B cell (primary cell): ENCODE measurements at places on chromosomes 3 and 15.

DNA sequence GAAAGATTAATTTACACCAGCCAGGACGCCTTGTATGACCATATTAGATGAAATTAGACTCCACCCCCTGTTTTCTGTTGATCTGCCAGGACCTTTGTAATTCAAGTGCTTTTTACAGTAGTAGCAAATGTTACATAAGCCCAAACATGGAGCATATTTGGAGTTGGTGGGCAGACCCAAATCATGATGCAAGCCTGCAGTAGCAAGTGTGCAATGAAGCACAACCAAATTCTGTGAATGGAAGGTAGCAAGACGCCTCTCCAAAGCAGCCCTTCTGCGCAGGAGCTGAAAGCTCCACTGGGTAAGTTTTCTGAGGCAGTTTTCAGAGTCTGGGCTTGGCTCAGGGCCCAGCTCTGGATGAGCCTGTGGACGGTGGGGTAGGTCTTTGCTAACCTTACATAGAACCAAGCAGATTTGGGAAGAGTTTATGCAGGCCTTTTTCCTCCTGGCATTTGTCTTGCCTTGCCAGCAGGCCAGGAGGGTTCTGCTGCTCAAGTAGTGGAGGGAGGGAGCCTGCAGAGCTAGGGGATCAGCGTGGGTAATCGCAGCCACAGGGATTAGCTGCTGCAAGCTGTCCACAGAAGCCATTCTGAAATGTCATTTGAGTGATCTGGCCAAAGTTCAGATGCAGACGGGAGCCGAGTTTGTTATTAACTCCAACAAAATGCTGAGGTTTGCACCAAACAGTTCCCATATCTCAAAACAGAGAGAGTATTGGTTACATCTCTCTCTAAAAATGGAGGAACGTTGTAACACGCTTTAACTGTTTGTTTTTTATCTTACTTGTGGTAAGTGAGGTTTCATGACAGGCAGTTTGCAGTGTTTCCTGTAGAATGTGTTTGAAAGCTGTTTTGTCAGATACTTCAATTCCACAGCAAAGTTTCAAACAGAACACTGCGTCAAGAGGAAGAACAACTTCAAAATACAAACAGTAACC is 55.4 kb downstream of the PSMD6 start:
- H3K4me3 ChIP-seq: peak overlapping the region; percentile 38
- H3K36me3 ChIP-seq: peaks cover 1% of the 10 kb centered on the region
- peak overlapping the region; percentile 53 for H3K27ac ChIP-seq
- H3K27me3 ChIP-seq: no peaks in the 10 kb centered on the region

GRCh38 chr3:134895181-134895580 is 100.1 kb downstream of the EPHB1 start:
- H3K4me1 ChIP-seq: no peaks in the 10 kb centered on the region
- no peaks in the 10 kb centered on the region for H3K36me3 ChIP-seq
- H3K4me3 ChIP-seq: no peak overlapping the region
- H3K27ac ChIP-seq: no peak overlapping the region
- DNase-seq: no peak
- no peaks in the 10 kb centered on the region for H3K27me3 ChIP-seq

DNA sequence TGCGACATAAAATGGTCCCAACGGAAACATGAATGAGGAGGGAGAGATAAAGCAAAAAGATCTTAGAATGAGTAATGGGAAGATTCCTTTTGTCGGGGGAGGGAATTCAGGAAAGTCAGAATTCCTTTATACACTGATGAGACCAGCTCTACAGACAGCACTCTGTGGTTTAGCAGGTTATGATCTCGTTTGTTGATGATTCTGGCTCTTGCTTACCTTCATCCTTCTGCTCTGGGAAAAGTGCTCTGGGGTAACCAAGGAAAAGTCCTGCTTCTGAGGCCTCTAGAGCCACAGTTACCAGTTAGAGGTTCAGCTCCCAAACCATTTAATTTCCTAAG is 150.7 kb upstream of the NR2E3 start:
- H3K36me3 ChIP-seq: no peaks in the 10 kb centered on the region
- DNase-seq: no peak
- H3K27ac ChIP-seq: no peak overlapping the region
- no peak overlapping the region for H3K4me3 ChIP-seq

DNA sequence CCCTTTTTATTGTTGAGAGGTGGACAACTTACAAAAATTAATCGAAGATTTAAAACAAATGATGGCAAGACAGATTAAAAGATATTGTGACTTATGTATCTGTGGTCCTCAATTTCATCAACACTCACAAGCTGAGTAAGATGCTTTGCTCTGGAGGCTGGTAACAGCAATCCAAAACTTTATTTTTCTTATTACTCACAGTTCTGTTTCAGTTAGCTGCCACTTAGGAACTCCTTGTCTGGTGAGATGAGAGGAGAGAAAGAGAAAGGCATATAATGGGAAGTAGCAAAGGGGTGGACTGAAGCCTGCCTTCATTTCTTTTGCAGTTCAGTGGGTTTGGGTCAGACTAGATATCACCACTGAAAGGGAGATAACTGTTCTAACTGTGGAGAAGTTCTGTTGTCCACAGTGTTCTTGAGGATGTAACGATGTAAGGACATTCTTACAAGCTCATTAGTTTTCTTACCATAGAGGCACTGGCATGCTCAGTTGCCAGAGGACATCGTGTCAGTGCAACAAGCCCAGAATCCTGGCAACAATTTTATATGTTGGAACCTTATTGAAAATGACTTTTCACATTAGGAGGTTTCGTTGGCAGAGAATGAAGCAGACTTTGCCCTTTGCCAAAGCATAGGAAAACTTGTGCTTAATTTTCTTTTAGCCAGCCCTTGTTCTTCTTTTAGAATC is 93.6 kb downstream of the PLCL2 start:
- no peak overlapping the region for H3K4me3 ChIP-seq
- no peaks in the 10 kb centered on the region for H3K36me3 ChIP-seq
- H3K27ac ChIP-seq: no peak overlapping the region

GRCh38 chr15:62665449-62665848 is 377.1 kb upstream of the TPM1 start:
- no peak overlapping the region for H3K4me3 ChIP-seq
- no peak overlapping the region for H3K27ac ChIP-seq
- H3K27me3 ChIP-seq: no peaks in the 10 kb centered on the region
- H3K36me3 ChIP-seq: no peaks in the 10 kb centered on the region
- no peaks in the 10 kb centered on the region for H3K4me1 ChIP-seq

DNA sequence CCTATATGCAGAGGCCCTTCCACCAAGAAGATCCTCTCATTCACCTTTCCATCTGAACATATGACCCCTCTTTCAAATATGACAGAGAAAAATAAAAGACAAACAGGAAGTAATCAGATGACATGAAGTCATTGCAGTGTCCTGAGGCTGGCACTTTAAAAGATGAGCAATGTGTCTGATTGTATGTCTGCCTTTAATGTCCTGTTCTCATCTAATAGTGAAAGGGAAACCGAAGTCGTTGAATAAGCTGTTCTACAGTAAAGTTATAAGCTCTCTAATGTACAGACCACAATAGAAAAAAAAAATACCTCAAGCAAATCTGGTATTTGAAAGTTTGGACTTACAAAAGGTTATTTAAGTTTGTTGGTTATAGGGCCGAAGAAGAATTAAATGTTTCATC is 243.0 kb downstream of the CLSTN2 start:
- H3K4me3 ChIP-seq: no peak overlapping the region
- no peak for DNase-seq
- no peaks in the 10 kb centered on the region for H3K36me3 ChIP-seq

DNA sequence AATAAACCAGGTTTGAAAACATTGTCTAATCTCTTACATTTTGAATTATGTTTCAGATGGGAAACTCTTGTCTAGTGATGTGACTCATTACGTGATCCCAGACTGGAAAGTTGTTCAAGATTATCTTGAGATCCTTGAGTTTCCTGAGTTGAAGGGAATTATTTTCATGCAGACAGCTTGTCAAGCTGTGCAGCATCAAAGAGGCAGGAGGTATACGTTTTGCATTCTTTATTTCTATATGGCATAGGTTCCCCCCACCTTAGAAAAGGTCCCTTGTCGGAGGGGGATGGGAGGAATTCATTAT is 1.5 kb downstream of the DIS3L start:
- no peak overlapping the region for H3K27ac ChIP-seq
- H3K4me3 ChIP-seq: no peak overlapping the region
- no peak for DNase-seq
- no peaks in the 10 kb centered on the region for H3K27me3 ChIP-seq
- H3K4me1 ChIP-seq: peaks cover 20% of the 10 kb centered on the region

DNA sequence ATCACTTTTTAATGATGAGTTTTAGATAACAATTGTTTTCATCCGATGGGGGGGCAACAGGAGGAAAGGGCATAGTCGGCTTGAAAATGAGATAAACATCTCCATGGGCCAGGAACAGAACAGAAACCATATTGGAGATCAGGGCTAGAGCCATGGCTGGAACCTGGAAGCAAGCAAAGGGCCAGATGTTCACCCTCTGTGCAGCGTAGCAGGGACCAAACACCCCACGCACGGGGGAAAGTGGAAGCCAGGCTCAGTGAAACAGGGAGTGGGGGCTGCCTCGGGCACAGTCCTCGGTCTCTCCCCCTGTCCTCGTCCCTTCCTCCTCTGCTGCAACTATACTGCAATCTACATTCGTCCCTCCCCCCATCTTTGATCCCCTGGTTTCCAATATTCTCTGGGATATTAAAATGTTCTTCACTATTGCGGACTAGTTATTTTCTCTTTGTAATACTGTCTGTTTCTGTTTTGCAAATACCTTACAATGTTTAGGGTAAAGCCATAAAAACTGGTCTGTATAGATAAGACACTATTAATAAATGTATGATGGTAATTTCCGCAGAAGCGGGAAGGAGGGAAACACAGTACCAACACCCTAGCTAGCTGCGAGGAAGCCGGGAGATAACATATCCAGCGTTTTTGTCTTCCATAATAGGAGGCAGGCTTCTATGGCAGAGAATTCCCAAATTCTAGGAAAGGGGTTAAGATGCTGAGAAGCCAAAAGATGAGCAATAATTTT is 121.5 kb downstream of the XXYLT1 start:
- H3K36me3 ChIP-seq: no peaks in the 10 kb centered on the region
- peaks cover 81% of the 10 kb centered on the region for H3K4me1 ChIP-seq
- H3K27me3 ChIP-seq: no peaks in the 10 kb centered on the region
- H3K4me3 ChIP-seq: no peak overlapping the region

- H3K27me3 ChIP-seq: no peaks in the 10 kb centered on the region
- no peak overlapping the region for H3K4me3 ChIP-seq
- no peak for DNase-seq
Observed at GRCh38 chr3:24069045-24069444, 124.0 kb downstream of the NR1D2 start.

- no peak for DNase-seq
- no peaks in the 10 kb centered on the region for H3K27me3 ChIP-seq
- H3K4me3 ChIP-seq: no peak overlapping the region
- peaks cover 40% of the 10 kb centered on the region for H3K4me1 ChIP-seq
Observed at GRCh38 chr3:71025010-71025409, 558.5 kb downstream of the FOXP1 start.

GRCh38 chr15:65028338-65028737 is 1.1 kb downstream of the MTFMT start:
- H3K4me1 ChIP-seq: peaks cover 21% of the 10 kb centered on the region
- H3K36me3 ChIP-seq: peaks cover 2% of the 10 kb centered on the region
- peaks cover 3% of the 10 kb centered on the region for H3K27me3 ChIP-seq
- peak overlapping the region; percentile 86 for H3K4me3 ChIP-seq
- no peak for DNase-seq

GRCh38 chr3:55678546-55679216 is 191.6 kb upstream of the WNT5A start:
- H3K27ac ChIP-seq: no peak overlapping the region
- H3K4me3 ChIP-seq: no peak overlapping the region
- no peaks in the 10 kb centered on the region for H3K4me1 ChIP-seq
- no peak for DNase-seq
- no peaks in the 10 kb centered on the region for H3K27me3 ChIP-seq
- no peaks in the 10 kb centered on the region for H3K36me3 ChIP-seq

- no peak for DNase-seq
- H3K27ac ChIP-seq: no peak overlapping the region
- no peaks in the 10 kb centered on the region for H3K27me3 ChIP-seq
Observed at GRCh38 chr3:104825116-104825515, 541.6 kb upstream of the ALCAM start.

GRCh38 chr3:42269647-42270046 is 3.7 kb upstream of the CCK start:
- no peak overlapping the region for H3K4me3 ChIP-seq
- H3K36me3 ChIP-seq: no peaks in the 10 kb centered on the region
- no peak for DNase-seq
- H3K27ac ChIP-seq: no peak overlapping the region
- H3K4me1 ChIP-seq: peaks cover 11% of the 10 kb centered on the region

DNA sequence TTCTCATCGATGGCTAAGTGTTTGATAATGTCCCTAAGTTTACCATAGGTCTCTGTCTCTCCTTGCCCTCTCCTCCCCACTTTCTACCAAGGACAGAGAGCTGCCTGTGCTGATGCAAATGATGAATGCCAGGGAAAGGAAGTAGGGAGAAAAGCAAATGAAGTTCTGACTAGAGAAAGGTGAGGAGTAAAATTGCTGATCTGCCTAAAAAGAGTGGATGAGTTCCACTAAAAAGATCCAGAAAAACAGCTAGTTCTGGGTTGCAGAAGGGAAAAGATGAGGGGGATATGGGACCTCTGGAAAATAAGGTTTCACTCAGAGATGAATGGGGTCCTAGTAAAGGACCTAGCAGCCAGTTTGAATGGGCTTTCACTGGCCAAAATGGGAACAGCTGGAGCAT is 13.8 kb downstream of the MYZAP start:
- no peaks in the 10 kb centered on the region for H3K36me3 ChIP-seq
- H3K27me3 ChIP-seq: no peaks in the 10 kb centered on the region
- DNase-seq: no peak
